NCI-H2081 treated with DMSO at 0.1 percent for 48 hours (cell line): ENCODE measurements at places on chromosomes 5 and 9.

- no peak for DNase-seq
Observed at GRCh38 chr9:89679016-89679415, 74.2 kb downstream of the GADD45G start.

DNA sequence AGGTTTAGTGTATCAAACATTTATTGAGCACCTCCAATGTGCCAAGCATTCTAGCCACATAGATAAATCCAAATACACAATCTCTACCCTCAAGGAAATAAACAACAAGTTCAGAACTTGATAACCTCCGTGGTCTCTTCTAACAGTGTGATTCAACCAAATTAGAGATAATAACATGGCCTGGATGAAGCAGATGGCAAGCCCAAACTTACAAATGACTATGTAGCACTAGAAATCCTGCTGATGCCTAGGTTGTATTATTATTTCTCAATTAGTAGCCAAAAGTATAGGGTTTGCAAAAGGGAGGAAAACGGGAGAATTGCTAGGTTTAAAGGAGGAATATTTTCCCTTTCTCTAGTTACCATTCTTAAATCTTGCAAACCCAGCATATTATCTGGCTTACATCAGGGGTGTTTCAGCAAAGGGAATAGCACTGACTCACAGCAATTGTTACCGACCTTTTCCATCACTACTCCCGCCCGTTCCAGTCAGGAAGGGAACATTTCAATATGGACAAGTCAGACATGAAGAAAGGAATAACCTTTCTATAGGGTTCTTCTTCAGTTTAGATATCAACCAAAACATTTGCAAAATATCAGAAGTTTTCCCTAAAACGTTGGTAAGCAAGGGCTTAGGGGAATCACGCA, 2.3 kb downstream of the DPYSL3 start:
- no peak for DNase-seq

GRCh38 chr5:169777159-169777558, 140.1 kb downstream of the DOCK2 start:
- DNase-seq, result no peak

GRCh38 chr9:124818431-124819281, 34.6 kb upstream of the WDR38 start:
- no peak for DNase-seq

DNA sequence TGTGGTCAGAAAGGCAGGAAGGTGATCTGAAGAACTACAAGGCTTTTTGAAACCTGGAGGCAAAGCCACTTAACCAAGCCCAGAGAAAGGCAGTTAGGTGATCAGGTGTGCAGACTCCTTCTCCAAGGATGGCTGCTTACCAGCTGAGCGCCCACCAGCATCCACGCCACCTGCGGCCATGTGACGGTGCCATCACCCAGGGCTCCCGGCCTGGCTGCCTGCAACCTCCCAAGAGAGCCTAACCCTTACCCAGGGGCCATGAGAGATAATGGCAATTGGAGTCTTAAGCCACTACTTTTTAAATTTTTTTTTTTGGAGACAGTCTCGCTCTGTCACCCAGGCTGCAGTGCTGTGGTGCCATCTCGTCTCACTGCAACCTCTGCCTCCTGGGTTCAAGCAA, 33.1 kb upstream of the PHYKPL start:
- no peak for DNase-seq

GRCh38 chr9:12695474-12695873, 2.3 kb downstream of the TYRP1 start:
- DNase-seq, result no peak

GRCh38 chr5:154349626-154350264, 96.1 kb upstream of the SAP30L start:
- no peak for DNase-seq

GRCh38 chr5:55509796-55510522, 24.8 kb downstream of the PLPP1 start:
- no peak for DNase-seq

GRCh38 chr5:124980163-124980941, 233.9 kb upstream of the ZNF608 start:
- peak; percentile 62 for DNase-seq

DNA sequence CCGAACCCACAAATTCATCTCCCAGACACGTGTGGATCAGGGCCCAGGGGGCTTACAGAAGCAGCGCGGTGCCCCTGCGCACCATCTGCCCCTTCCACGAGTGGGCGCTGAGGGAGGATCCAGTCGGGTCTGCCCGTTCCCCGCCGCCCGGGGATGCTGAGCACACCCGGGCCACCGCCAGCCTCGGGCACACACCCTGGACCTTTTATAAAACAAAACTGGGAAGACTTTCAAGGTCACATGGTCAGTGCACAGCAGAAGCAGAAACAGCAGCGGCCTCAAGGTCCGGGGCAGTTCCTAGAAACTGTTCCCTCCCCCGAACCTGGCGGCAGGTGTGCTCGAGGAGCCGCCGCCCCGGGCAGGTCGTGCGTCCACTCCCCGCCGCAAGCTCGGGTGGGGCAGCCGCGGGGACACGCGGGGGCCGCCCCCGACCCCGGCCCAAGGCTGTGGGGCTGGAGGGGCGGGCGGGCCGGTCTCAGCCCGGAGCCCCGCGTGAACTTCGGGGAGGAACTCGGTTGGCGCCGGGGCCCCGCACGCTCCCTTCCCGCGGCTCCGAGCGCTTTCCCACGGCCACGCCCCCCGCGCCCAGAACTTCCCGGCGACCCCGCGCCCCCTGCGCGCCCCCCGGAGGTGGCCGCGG, 633 bp upstream of the PPP1R26 start:
- no peak for DNase-seq

DNA sequence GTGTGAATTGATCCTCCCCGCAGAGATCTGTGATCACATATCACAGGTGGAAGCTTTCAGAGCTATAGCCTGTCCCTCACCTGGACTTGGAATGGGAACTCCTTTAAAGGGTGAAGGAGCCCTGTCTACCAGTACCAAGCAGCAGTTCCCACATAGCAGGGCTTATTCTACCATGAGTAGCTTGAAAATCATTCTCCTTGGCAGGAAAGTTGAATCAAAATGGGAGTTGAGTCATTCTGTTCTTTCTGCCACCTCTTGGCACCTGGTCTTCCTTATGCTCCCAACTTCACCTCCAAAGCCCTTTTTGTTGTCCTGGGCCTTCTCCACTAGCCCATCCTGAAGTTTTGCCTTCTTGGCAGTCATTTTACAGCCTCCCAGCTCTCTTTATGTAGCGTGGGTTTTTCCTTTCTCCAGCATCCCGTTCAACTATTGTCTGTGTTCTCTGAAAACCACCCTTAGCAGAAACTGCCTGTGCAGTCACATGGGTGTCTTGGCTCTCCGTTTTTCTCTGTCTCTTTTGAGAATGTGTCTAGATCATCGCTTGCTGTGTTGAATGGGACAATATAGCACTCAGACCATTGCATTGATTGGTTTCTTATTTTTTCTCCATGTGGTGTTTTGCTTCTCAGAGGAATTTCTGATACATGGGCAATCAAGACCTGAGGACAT, 222.2 kb downstream of the AOPEP start:
- DNase-seq, result no peak

GRCh38 chr9:89065921-89066320, 74.7 kb downstream of the S1PR3 start:
- DNase-seq, result no peak

DNA sequence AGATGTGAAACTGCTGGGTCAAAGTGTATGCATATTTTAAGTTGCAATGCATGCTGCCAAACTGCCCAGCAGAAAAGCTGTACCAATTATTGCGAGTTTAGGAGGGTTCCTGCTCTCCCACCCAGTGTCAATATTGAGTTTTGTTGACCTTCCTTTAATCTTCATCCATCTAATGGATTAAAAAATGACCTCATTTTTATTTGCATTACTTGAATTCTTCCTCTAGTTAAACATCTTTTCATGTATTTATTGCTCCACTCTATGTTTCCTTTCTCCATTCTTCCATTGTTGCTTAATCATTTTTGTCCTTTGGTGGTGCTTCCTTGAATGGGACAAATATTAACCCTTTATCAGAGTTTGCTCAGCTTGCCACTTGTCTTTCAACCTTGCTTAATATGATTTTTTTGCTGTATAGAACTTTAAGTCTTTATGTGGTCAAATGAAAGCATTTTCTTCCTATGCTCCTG, 32.4 kb downstream of the TLE1 start:
- no peak for DNase-seq

DNA sequence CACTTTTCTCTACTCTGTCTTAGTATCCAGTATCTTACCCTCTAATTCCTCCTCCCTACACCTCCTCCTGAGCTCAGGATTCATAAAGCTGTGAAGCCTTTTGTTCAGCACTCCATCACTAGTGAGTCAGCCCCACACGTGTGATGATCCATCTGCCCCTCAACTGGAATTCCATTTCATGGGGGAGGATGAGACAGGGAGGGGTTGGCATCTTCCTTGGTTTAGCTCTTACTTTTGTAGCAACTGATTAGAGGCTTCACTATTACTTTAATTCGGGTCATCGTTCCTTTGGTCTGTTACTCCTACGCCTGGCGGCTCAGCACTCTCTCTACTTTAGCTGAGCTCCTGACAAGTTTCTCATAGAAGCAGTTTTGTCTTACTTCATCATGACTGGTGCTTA, 11.8 kb downstream of the BTNL8 start:
- DNase-seq, result no peak

GRCh38 chr9:114236391-114237138, 81.2 kb downstream of the COL27A1 start:
- no peak for DNase-seq

DNA sequence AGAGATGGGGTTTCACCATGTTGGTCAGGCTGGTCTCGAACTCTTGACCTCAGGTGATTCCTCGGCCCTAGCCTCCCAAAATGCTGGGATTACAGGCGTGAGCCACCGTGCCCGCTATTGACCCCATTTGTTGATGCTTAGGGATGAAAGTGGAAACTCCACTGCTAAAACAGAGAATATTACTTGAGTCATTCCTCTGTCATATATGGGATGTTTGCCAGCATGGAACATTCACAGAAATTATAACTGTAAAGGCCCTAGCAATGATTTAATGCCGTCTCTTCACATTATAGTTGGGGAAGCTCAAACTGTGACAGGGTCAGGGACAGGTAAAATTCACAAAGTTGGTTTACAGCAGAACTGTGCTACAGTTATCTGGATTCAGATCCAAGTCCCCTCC, 94.5 kb downstream of the TMC1 start:
- DNase-seq, result no peak

- no peak for DNase-seq
Observed at GRCh38 chr9:133786907-133787753, 49.0 kb upstream of the SARDH start.

DNA sequence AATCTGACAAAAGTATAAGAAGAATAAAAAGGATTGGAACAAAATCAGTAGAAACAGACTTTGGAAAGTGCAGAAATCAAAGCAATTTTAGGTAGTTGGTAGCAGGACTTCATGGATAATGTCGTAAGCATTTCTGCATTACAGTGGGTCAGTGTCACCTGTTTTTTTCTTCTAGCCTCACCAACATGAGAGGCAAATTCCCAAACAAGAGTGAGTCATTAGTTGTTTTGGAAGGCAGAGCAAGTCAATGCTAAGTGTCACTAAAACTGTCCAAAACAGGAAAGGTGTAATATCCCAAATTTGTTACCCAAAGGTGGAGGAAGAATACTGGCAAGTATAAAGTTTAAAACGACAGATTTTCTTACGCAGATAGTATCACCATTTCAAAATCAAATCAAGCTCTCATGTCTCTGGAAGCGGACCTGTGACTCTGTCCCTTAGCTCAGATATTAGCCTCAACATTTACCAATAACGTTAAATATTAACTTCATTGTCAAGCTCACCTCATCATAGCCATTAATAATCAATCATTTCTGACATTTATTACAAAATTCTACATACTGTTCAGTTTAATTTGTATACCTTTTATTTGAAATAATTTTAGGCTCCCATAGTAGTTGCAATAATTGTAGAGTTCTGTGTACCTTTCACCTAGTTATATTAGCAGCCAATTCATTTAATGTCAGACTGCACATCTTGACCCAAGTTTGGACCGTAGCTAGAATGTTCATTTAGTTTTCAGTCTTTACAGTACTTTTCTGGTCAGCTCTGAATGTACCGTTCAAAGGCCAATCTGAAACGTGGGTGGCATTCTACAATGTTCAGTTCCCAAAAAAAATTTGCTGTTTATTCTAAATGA, 901.2 kb upstream of the COX7C start:
- DNase-seq, result no peak

- DNase-seq, result no peak
Observed at GRCh38 chr5:179879690-179880010, 21.0 kb upstream of the MRNIP start.

DNA sequence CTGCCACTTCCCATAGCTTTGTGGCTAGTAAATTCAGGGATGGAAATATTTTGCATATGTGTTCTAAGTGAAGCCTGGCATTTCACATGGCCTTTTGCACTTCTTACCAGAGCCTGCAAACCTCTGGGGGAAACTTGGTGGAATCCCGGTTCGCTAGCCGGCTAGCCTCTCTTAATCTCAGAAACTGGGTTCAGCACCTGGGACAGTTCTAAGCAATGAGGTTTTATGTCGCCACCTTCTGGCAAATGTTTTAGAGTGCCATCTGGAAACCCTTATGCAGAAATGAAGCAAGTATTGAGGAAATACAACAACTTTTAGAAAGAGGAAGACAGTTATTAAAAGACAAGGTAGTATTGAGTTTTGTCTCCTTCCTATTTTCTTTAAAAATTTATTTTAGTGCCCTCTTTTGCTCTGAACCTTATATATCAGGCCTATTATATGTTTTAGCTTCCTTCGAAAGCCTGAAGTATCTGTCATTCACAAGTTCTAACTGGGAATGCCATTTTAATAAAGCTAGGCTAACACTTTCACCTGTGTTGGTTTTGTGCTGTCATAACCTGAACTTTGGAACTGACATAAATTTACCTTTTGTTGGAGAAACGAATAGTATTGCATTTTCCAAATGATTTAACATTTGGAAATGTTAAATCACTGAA, 963 bp upstream of the HTR1A start:
- no peak for DNase-seq

DNA sequence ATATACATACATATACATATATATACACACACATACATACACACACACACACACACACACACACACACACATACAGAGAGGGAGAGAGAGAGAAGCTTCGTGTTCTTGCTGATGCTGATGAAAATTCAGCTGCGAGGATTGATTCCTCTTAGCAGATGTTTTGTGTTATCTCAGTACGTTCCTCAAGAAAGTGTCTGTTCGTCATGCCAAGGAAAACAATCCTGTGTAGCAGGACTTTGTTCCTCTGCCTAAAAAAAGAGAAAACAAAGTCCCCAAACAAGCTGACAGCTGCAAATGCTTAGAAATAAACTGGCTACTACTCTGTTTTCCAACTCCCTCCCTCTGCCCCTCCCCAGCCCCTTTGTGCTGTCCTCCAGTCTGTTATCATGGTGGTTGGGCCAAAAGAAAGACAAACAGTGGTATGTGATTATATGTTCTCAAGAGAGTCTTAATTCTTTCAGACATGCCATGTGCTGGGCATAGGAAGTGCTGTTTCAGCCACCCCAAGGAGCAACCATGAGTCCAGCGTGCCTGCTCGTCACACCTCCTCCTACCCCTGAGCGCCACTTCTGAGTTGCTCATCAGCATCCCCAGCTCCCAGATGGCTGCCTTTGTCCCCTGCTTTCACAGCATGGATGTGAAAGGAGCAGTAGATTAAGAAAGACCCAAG, 71.5 kb upstream of the EQTN start:
- no peak for DNase-seq

- no peak for DNase-seq
Observed at GRCh38 chr5:6752782-6753181, 39.5 kb downstream of the TENT4A start.

GRCh38 chr5:34490506-34491250, 165.4 kb upstream of the RAI14 start:
- no peak for DNase-seq

- no peak for DNase-seq
Observed at GRCh38 chr9:110900456-110900855, 137.8 kb downstream of the LPAR1 start.

GRCh38 chr5:143896966-143897365, 85.0 kb downstream of the HMHB1 start:
- DNase-seq, result no peak

GRCh38 chr5:60076746-60077145, 183.2 kb upstream of the PDE4D start:
- DNase-seq, result no peak
